ENCODE measurements at places on chromosomes 6 and 20.

DNA sequence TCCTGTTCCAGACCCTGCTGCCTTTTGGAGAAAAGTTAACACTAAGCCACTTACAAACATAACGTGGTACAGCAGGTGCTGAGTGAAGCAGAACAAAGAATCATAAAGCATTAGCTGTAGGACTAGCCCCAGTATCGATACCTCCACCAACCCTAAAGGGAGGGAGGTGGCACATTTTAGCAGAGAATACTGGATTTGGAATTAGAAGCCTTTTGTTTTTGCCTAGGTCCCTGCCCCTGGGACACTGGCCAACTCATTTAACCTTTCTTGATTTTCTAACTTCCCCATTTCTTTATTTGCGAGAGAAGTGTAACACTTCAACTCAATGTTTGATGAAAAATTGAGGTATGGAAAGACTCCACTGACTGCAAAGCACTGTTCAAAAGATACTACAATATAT lies 93.5 kb downstream of the B3GAT2 start:
- no peak for DNase-seq

- DNase-seq, result no peak
These were observed 102.0 kb downstream of the PSMB1 start for GRCh38 chr6:170450916-170451761.

DNA sequence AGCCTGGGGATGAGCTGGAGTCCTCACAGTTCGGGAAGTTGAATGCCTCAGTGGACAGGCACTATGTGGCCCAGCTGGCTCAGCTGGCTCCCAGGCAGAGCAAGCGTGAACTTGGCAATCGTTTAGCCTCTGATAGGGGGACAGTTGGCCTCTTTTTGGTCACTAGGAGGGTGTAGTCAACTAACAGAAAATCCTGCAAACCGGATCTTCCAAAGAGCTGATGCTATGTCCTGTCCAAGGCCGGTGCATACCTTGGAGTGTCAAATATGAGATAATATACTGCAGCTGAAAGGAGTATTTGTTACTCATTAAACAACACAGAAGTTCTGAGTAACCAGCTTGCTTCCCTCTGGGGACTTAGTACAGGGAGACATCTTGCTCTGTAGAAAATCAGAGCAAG lies 126.2 kb upstream of the EXOC2 start:
- DNase-seq, result no peak

- DNase-seq, result no peak
These were observed 21.9 kb upstream of the KIAA0408 start for GRCh38 chr6:127481111-127481510.

DNA sequence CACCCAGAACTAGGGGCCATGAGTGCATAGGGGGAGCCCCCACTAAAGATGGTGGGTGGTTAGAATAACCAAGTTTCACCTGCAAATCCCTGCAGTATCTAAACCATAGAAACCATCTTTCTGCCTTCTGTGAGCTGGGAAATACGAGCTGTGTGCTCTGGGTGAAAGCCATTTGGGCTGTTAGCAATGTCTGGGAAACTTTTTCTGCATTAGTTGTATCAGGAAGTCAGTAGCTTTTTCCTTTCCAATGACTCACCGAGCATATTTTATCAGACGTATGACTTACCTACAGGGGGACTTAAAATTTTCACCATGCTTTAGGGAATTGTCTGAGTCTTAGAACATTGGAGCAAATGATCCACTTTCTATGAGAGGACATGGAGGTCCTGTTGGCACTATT lies 584.0 kb downstream of the QKI start:
- no peak for DNase-seq

DNA sequence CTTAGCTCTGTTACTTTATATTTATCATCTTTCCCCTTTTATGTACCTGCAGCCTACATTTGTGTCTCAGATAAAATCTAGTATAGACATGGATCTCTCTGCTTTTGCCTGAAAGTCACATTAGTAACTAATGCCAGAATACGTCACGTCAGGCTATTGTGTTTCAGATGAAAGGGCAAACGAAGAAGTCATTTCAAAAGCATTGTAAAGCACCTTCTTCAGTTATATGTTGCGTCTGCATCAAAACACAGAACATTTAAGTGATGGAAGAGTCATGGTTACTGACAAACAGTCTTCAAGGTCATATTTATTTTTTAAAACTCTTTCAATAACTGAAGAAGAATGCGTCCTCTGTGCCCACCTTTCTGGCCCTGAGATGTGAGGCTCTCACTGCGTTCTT lies 119.1 kb downstream of the SMOC2 start:
- no peak for DNase-seq

DNA sequence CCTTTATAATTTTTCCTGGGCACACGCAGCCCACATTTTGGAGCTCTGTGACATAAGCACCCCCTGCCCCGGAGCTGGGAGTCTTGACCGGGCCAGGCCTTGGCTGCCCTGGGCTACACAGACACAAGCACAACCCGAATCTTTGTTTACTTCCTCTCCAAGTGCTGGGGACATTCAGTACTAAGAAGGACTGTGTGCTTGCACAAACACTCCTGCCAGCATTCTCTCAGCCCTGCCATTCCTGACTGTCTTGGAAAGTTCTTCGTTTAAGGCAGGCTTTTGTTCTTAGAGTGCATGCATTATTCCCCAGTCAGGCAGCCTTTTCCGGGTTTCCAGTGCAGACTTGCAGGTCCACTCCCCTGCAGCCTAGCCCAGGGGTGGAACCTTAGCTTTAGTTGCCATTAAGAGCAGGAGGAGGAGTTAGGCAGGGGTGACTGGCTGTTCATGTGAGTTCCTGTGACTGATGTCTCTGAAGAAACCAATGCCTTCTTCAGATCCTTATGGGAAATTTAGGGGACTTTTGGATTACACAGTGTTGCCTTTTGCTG lies 28.6 kb downstream of the FOXO3 start:
- DNase-seq, result no peak

GRCh38 chr6:6592826-6593475 lies 4.4 kb downstream of the LY86 start:
- no peak for DNase-seq

- DNase-seq, result no peak
These were observed 438.4 kb upstream of the ADGRB3 start for GRCh38 chr6:68196645-68197044.

DNA sequence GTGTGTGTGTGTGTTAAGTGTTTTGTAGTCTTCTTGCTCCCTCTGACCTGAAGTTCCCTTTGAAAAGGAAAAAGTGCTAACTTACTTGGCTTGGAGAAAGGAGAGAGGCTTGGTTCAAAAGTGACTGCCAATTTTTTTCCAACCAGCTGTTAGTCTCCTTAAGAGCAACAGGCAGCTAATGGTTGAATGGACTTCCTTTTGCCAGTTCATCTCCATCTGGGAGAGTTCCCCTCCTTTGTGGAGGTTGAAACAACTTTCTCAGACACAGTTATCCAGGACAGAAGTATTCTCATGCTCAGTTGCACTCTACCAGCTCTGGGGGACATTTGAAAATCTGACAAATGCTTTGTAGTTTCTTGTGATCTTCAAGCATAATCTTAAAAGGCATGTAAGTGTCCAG lies 4.5 kb downstream of the RIPOR2 start:
- no peak for DNase-seq

DNA sequence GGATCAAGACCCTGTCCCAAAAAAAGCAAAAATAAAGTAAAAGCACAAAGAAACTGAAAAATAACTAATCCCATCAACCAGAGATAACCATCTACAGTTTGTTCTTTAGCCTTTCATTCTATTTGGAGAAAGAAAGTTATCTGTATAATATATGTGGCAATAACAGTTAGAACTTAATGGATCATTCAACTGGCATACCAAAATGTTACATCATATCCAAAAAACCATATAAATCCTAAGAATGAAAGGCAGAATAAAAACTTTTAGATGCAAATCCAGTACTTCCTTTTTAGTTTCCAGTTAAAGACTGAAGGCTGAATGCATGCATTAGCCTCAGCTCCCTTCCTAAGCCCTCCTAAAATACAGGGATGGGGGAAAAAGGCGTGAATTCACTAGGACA lies 25.2 kb downstream of the ILRUN start:
- no peak for DNase-seq
